ENCODE measurements at places on chromosomes 7 and 10. TPM values are rescaled to one million over a fixed set of nuclear protein-coding genes. Genes with fewer than 3 reads are reported as not detected.

Gene STYXL1
- total RNA-seq: 50.9 TPM

Gene FOXI2
- 0.58 TPM for total RNA-seq

Gene NFE2L3
- 49.0 TPM for total RNA-seq

Gene PAPSS2
- total RNA-seq: 4.2 TPM

Gene MRLN
- total RNA-seq: not detected

Gene RELN
- 1.1 TPM for total RNA-seq

Gene PLXDC2
- 113 TPM for total RNA-seq

Gene TSPAN12
- 2.9 TPM for total RNA-seq

Gene SPRN
- 0.19 TPM for total RNA-seq

Gene PPRC1
- 23.5 TPM for total RNA-seq

Gene FKBP6
- 0.15 TPM for total RNA-seq

Gene PKD1L1
- 0.04 TPM for total RNA-seq

Gene VWC2
- under 0.01 TPM for total RNA-seq

Gene LMOD2
- not detected for total RNA-seq

Gene OR6V1
- total RNA-seq: not detected

Gene PLAC9
- 9.7 TPM for total RNA-seq

Gene PRRT4
- 2.2 TPM for total RNA-seq

Gene TDRD1
- total RNA-seq: 0.13 TPM

Gene AQP1
- total RNA-seq: 67.7 TPM

Gene TSPAN33
- 11.6 TPM for total RNA-seq

Gene PPP1R17
- not detected for total RNA-seq

Gene PSD
- total RNA-seq: 4.5 TPM

Gene GOT1
- 10.0 TPM for total RNA-seq

Gene CH25H
- 0.45 TPM for total RNA-seq

Gene NAT16
- total RNA-seq: not detected

Gene NYAP1
- 2.1 TPM for total RNA-seq

Gene ERCC6
- 24.1 TPM for total RNA-seq

Gene MDFIC
- total RNA-seq: 31.9 TPM

Gene ZNF365
- 4.7 TPM for total RNA-seq

Gene RAMP3
- 71.6 TPM for total RNA-seq

Gene TFPI2
- total RNA-seq: 0.46 TPM

Gene CDK14
- 1.1 TPM for total RNA-seq

Gene PILRA
- total RNA-seq: 4.4 TPM

Gene ZNF736
- 8.7 TPM for total RNA-seq

Gene CLEC5A
- 3.8 TPM for total RNA-seq

Gene LRRC18
- not detected for total RNA-seq

Gene NEUROD6
- not detected for total RNA-seq

Gene TMEM139
- 12.3 TPM for total RNA-seq

Gene IL2RA
- not detected for total RNA-seq

All from lower leg skin (tissue), 4 donors.